H9 (cell line): ENCODE measurements at places on chromosomes 11 and 22. TPM values are rescaled to one million over a fixed set of nuclear protein-coding genes. Genes with fewer than 3 reads are reported as not detected.

Gene ISX
- not detected in 2 replicates for total RNA-seq

Gene PPP1R14B
- 358 and 363 TPM in 2 replicates for total RNA-seq

DNA sequence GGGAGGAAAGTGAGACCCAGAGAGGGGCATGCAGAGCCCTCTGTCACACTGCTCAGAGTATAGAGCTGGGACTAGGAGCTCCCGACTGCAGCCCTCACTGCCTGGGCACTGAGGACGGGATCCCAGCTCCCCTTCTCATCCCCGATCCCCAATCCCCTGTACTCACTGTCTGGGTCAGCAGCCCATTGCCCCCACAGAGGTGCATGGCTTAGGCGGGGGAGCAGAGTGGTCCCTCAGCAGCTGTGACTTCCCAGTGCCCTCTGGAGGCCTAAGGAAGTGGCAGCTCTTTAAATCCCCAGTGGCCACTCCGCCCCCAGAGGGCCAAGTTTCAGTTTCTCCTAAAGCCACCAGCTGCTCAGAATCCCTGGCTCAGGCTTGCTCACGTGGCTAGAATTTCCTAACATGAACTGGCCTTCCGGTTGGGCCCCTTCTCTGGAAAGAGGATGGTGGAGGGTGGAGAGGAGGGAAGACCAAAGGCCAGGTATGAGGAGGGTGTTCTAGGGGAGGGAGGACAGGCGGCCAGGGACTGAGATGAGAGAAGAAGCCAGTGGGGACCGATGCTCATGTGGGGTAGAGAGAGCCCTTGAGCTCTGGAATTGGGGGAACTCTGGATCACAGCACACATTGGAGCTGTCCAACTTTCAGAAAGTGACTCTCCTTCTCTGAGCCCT, at the start of gene BATF2:
BATF2 (minus strand) TSS at position 262 of the 671 bp plus-strand sequence; CDS start at position 205, 57 bp downstream.
- DNase-seq = peak; percentile 90

DNA sequence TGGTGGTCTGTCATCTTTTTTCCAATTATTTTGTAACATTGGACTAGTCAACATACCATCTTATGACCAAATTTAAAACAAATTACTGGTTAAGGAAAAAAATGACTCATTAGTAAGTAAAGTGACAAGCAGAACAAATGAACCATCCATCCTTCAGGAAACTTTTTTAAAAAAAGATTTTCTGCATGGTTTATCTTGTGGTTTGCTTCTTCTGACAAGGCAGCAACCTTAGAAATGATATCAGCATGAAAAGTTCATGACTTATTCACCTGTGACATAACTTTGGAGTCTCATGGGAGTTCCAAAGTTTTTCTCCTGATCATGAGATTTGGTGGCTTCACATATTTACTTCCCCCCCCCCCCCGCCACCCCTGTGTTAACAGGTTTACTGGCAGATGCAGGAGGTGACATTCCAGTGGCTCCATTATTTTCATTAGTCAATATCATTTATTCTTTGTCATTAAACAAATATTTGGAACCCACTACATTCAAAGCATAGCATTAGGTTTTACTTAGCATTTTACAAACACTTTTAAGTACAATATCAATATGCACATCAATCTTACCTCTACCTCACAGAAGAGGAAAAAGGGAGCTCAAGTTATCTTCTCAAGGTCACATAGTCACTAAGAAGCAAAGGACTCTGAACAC, 40.7 kb downstream of the DCUN1D5 start:
- DNase-seq = no peak

Gene MMP13
- total RNA-seq = not detected in 2 replicates

Gene INS
- total RNA-seq = not detected in 2 replicates

Gene MMP27
- total RNA-seq = not detected in 2 replicates

GRCh38 chr11:123742031-123742723, 717 bp upstream of the ZNF202 start:
- DNase-seq = peak; percentile 70

DNA sequence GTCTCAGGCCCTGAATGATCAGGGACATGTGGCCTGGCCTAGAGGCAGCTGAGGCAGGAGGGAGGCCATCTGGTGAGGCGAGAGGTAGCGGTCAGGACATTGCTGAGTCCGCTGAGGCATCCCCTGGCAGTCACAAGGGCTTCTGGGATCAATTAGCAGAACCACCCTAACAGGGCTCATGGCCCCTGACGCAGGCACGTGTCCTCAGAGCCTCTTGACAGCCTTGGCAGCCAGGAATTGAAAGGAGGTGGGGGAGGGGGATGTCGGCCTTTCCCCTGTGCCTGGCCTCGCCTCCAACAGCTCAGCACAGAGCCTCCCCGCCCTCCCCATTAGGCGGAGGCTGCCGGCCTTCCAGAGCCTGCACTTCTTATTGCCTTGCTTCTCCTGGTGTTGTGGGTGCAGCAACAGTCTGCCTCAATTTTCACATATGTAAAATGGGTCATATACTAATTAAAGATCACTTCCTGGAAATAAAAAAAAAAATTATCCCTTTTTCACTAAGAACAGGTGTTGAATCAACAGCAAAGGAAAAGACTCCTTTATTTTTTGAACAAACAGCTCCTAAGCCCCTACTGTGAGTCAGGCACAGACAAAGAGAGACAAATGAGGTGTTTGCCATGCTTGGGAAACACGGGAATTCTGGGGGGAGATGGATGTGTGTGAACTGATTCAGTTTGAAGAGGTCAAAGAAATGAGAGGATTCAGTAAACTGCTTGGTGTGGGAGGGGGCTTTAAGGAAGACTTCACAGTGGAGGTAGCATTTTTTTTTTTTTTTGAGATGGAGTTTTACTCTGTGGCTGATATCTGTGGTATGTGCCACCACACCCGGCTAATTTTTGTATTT, 55.3 kb downstream of the NFAM1 start:
- peak; percentile 81 for DNase-seq

Gene FGF19
- 7.4 and 7.7 TPM in 2 replicates for total RNA-seq

DNA sequence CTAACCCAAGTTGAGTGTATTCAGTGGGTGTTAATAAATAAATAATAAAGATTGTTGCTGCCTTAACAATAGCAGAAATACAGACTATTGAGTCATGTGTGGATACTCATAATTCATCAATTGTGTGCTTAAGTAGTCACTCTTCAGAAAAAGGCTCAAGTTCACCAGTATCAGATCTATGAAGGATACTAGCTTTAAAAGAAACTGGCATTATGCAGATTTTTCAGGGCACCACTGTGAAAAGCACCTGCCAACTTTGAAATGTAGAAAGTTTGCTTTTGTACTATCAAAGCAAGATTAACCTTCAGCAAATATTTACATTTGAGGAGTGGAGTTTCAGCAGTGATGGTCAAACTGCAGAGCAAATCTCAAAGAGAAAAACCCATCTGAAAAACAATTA, 20.1 kb upstream of the SYTL2 start:
- DNase-seq = no peak

- DNase-seq = no peak
These were observed 3.2 kb upstream of the BIRC2 start for GRCh38 chr11:102343809-102344208.

- no peak for DNase-seq
These were observed 499 bp downstream of the DLAT start for GRCh38 chr11:112025707-112026106.

Gene TSSK2
- total RNA-seq = not detected in 2 replicates

DNA sequence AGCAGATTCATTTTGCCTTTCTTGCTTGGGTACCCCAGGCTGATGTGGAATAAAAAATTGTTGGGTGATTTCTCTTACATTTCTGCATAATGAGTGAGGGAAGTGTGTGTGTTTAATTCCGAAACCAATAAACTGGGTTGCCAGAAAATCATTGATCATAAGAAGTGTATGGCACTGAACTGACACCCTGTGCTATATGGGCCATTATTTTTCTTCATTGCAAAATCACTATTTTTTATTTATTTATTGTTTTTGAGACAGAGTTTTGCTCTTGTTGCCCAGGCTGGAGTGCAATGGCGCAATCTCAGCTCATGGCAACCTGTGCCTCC, 14.6 kb upstream of the HIKESHI start:
- no peak for DNase-seq

GRCh38 chr11:68048681-68049508, 10.1 kb downstream of the TCIRG1 start:
- DNase-seq = peak; percentile 30

DNA sequence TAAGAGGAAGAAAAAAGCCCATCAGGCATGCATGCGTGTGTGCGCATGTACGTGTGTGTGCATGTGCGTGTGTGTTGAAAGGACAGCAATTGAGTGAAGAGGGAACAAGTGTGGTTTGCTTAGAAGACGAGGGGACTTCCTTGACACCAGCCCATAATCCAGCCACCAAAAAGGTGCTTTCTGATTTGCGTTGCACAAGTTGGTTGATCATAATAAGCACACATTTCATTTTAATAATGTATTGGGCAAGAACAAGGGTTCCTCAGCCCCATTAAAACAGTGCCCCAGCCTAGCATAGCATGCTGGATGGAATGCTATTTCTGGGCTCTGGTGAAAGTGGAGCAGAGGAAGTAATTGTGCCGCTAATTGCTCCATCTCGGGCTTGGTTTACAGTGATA, 493.2 kb downstream of the MIAT start:
- DNase-seq = no peak

DNA sequence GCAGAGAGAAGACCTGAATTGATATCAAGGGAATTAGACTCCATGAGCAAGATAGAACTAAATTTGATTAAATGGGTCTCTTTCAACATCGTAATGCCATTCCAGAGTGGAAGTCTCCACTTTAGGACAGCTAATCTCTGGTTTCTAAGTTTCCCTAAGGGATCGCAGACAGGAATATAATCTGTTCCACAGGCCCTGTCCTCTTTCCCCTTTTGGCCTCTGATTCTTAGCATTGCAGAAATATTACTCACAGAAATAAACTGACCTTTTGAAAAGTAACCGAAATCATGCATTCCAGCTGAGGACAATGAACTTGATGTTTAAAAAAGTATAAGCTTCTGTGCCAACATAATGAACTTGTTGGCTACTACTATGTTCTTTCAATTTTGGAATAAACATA, 227.8 kb downstream of the ETS1 start:
- DNase-seq = no peak

Gene APOL3
- 0.13 TPM in 1 of 2 replicates, not detected in the other for total RNA-seq

Gene KCNJ11
- 2.3 and 2.9 TPM in 2 replicates for total RNA-seq

- no peak for DNase-seq
These were observed 1359.5 kb downstream of the TBC1D22A start for GRCh38 chr22:48121984-48122383.

DNA sequence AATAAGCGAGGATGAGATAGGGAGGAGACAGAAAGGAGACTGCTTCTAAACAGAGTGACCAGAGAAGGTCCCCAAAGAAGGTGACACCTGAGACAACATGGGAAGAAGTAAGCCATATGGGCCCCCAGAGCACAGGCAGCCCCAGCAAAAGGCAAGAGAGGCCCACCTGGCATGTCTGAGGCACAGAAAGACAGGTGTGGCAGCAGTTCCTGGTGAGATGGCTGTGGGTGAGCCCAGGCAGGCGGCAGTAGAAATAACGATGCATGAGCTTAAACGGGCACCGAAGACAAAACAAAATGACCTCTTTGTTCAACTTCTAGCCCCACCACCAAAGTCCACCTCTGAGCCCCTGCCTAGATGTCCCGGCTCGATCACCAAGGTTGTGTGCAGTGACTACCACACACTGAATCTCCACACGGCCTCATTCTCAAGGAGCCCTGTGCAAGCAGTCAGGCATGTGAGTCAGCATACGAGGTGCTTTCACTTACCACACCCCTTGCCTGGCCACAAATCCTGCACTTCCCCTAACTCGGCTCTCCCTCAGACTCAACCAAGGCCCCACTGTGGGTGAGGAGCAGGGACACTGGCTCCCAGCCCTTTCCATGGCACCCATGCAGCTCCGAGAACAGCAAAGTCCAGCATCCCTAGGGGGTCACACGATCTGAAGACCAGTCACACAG, 77.6 kb downstream of the PACSIN2 start:
- DNase-seq = peak; percentile 23

Gene C1QTNF5
- 0.33 and 0.59 TPM in 2 replicates for total RNA-seq

GRCh38 chr11:106128740-106129139, 51.3 kb downstream of the AASDHPPT start:
- DNase-seq = no peak

DNA sequence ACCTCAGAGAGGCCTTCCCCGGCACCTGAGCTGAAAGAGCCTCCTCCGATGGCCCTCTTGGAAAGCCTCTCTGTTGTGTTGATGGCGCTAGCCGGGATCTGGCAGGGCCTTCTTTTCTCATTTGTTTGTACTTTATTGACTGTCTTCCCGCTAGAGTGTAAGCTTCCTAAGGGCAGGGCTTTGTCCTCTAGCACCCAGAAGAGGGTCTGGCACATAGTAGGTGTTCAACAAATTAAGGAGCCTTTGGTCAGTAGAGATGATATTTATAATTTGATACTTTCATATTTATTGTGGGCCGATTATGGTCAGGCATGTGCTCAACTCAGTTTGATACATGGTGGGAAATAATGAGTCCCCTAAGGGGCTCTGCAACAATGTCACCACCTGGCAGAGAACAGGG, 4.0 kb downstream of the ARL2 start:
- DNase-seq = no peak

DNA sequence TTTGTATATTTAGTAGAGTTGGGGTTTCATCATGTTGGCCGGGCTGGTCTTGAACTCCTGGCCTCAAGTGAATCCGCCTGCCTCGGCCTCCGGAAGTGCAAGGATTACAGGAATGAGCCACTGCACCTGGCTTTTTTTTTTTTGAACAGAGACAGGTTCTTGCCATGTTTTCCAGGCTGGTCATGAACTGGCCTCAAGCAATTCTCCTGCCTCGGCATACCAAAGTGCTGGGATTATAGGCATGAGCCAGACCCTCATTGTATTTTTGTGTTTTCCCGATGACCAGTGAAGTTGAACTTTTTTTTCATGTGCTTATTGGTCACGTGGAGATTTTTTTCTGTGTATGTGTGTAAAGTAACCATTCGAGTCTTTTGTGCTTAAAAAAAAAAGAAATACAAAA, 48.2 kb downstream of the KIAA1671 start:
- no peak for DNase-seq
